Esophagus (tissue), 2 donors: ENCODE measurements at places on chromosomes 16 and 17. TPM values are rescaled to one million over a fixed set of nuclear protein-coding genes. Genes with fewer than 3 reads are reported as not detected.

Gene TSPAN10
- polyA plus RNA-seq = 1.7 TPM

Gene PLCD3
- 34.2 TPM for polyA plus RNA-seq

Gene SOCS1
- polyA plus RNA-seq = 1.9 TPM

Gene CBX2
- polyA plus RNA-seq = 2.1 TPM

Gene GNG13
- polyA plus RNA-seq = not detected

Gene ITGAD
- polyA plus RNA-seq = 0.02 TPM

Gene SOCS7
- polyA plus RNA-seq = 4.2 TPM

Gene LDHD
- 11.8 TPM for polyA plus RNA-seq

Gene DUS1L
- polyA plus RNA-seq = 118 TPM

Gene SNX20
- polyA plus RNA-seq = 0.43 TPM

Gene ATXN1L
- 4.7 TPM for polyA plus RNA-seq

Gene KRTAP16-1
- polyA plus RNA-seq = not detected

Gene TSNAXIP1
- polyA plus RNA-seq = 1.8 TPM

Gene TP53TG3B
- not detected for polyA plus RNA-seq

Gene OR1A2
- not detected for polyA plus RNA-seq

Gene ECI1
- 62.9 TPM for polyA plus RNA-seq

Gene MAP2K4
- polyA plus RNA-seq = 13.6 TPM

Gene SLC16A6
- polyA plus RNA-seq = 4.0 TPM

Gene YBX2
- 13.0 TPM for polyA plus RNA-seq

Gene KIF18B
- polyA plus RNA-seq = 4.3 TPM

Gene KRT36
- 0.07 TPM for polyA plus RNA-seq

Gene LYRM1
- polyA plus RNA-seq = 15.9 TPM

Gene CAVIN1
- polyA plus RNA-seq = 40.0 TPM

Gene TBC1D3I
- polyA plus RNA-seq = 0.38 TPM

Gene MYADML2
- polyA plus RNA-seq = not detected

Gene KIF2B
- not detected for polyA plus RNA-seq

Gene KRTAP4-3
- not detected for polyA plus RNA-seq

Gene CPHXL2
- not detected for polyA plus RNA-seq

Gene CEMP1
- 0.18 TPM for polyA plus RNA-seq

Gene GCGR
- polyA plus RNA-seq = 0.14 TPM

Gene SHISA9
- 0.07 TPM for polyA plus RNA-seq

Gene MYH13
- 0.04 TPM for polyA plus RNA-seq

Gene PYY
- not detected for polyA plus RNA-seq

Gene HEXIM1
- 24.2 TPM for polyA plus RNA-seq

Gene C1QTNF8
- polyA plus RNA-seq = not detected

Gene HSPB9
- 0.04 TPM for polyA plus RNA-seq

Gene INPP5K
- polyA plus RNA-seq = 16.1 TPM

Gene PYDC1
- polyA plus RNA-seq = not detected

Gene CSF3
- polyA plus RNA-seq = 0.26 TPM

Gene PLCG2
- polyA plus RNA-seq = 4.4 TPM

Gene PRAC1
- not detected for polyA plus RNA-seq

Gene CRHR1
- 0.15 TPM for polyA plus RNA-seq

Gene C1QTNF1
- polyA plus RNA-seq = 7.2 TPM

Gene DBNDD1
- 17.9 TPM for polyA plus RNA-seq

Gene SULT1A1
- 7.9 TPM for polyA plus RNA-seq

Gene AGRP
- polyA plus RNA-seq = not detected

Gene MYO19
- polyA plus RNA-seq = 46.9 TPM

Gene PYCARD
- 51.7 TPM for polyA plus RNA-seq

Gene SLC16A3
- polyA plus RNA-seq = 17.5 TPM

Gene EMP2
- 90.9 TPM for polyA plus RNA-seq

Gene SPNS2
- 95.3 TPM for polyA plus RNA-seq

Gene PTGES3L
- polyA plus RNA-seq = 0.65 TPM

Gene CD79B
- polyA plus RNA-seq = 1.5 TPM

Gene NOTUM
- 0.08 TPM for polyA plus RNA-seq

Gene USP22
- polyA plus RNA-seq = 29.9 TPM

Gene CEP295NL
- 3.5 TPM for polyA plus RNA-seq

Gene RHBDL3
- 0.29 TPM for polyA plus RNA-seq

Gene C16orf89
- polyA plus RNA-seq = 0.88 TPM

Gene DOK4
- 27.6 TPM for polyA plus RNA-seq

Gene CLTC
- 69.7 TPM for polyA plus RNA-seq
